Amniotic stem cell (primary cell): ENCODE measurements at places on chromosomes 16 and 17.

- no peak for DNase-seq
Measured at GRCh38 chr16:29315916-29316517, 90.5 kb downstream of the NPIPB11 start.

GRCh38 chr17:50354776-50355175 lies 8.8 kb downstream of the XYLT2 start:
- DNase-seq = no peak

GRCh38 chr16:1792836-1793577 lies 498 bp downstream of the IGFALS start:
- DNase-seq = no peak

DNA sequence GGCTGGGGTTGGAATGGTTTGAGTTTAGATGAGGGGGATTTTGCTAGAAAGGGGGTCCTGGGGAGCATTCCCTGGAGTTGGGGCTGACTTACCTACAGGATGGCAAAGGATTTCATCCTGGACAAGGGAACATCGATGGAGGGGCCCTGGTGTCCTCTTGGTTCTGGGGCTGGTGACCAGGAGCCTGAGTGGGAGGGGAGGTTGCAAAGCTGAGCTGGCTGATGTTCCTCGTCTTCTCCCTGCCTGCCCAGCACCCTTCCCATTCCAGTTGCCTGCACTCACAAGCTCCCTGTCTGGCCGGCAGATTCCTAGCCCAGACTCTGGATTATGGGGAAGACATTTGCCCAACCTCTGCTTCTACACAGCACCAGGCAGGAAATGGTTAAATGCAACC lies 37.2 kb downstream of the ITGAE start:
- no peak for DNase-seq
